Urinary bladder (tissue), 4 donors: ENCODE measurements at places on chromosomes 6 and 20.

GRCh38 chr20:41275301-41275731 is 42.2 kb downstream of the ZHX3 start:
- DNase-seq: no peak

DNA sequence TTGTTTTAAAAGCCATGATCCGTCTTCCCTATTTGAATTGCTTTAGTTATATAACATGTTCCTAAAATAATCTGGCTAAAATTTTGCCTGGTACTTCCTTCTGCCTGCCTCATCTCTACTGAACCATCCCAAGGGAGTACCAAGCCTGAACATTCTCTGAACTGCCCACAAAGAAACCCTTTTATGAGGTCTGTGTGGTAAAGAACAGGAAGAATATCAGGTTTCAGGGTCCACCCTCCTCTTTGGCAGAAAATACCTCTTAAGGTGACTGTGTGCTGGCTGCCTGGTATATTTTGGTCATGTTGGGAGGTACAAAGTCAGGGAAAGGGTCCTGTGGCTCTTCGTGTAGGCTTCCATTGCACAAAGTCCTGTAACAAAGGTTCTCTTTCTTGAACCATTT is 574.1 kb upstream of the CHD6 start:
- no peak for DNase-seq

GRCh38 chr6:139925894-139926641 is 551.6 kb upstream of the CITED2 start:
- DNase-seq: no peak

DNA sequence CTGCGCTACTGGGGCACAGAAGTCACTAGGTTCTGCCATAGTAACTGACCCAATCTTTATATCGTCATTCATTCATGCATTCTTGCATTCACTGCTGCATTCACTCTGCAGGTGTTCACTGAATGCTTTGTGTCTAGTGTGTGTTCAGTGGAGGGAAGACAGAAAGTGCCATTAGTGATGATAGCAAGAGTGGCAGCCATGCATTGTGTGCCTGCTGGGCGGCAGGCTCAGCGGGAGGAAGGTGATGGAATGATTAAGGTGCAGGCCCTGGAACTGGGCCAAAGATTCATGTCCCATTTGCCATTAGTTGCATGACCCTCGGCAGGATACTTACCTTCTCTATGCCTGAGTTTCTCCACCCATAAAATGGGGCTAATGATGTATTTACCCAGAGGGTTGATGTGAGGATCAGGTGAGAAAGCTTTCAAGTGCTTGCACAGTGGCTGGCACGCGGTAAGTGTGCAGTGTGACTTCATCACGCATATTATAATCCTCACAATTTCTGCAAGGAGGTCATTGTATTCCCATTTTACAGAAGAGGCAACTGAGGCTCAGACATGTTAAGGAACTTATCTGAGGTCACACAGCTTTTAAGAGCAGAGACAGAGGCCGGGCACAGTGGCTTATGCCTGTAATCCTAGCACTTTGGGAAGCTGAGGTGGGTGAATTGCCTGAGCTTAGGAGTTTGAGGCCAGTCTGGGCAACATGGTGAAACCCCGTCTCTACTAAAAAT is 40.1 kb downstream of the ITPR3 start:
- DNase-seq: no peak

- DNase-seq: no peak
These were observed 332.5 kb downstream of the CD83 start for GRCh38 chr6:14450133-14450504.

DNA sequence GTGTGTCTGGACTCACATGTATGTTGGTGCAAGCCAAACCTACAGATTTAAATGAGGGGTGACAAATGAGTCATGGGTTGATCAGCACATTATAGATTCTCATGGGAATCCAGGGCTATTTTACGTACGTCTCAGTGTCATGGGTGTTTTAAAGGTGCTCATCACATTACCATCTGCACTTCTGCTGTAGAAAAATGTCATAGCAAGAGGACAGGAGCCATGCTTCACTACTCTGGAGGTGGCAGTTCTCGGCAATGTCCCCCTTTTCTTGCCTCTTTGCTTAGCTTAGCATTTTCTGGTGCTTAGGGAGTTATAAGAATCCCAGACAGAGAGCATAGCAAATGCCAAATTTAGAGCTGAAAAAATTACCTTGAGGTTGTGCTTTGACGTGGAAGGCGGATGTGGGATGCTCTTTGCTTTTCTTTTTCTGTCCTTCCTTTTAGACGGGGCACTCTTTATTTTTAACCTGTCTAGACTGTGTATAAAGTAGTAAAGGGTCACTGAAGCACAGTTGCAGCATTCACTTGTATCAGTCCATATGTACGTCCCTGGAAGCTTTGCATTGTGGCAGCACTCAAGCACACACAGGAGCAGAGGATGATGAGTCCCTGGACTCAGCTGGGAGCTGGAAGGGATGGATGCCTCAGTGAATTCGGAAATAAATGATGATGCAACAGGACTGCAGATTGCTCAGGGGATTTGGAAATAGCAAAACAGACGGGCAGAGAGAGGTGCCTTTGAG is 139.7 kb downstream of the SYNDIG1 start:
- DNase-seq: no peak

- no peak for DNase-seq
These were observed 11.3 kb downstream of the HBS1L start for GRCh38 chr6:135043364-135043763.

DNA sequence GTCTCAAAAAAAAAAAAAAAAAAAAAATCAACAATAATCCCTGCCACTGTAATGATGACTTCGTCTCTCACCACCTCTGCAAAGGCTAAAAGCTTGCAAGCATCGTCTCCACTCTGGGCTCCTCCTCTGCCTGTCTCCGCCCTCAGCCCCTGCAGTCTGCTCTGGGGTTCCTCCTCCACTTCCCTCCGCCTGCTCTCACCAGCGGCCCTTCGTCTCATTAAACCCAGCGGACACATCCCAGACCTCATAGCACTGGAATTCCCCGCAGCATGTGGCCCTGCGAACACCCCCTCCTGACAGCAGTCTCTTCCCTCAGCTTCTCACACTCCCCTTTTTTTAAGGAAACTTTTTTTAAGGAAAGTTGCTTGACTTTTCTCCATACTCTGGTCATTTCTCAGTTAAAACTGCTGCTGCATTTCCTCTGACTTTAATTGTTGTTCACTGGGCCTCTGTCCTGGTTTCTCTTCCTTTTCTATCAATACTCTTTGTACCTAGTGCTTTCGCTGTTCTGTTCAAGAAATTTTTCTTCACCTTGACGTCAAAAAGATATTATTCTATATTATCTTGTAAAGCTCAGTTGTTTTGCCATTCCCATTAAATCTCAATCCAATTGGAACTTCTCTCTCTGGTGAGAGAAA is 70.9 kb upstream of the PLEKHG1 start:
- peak; percentile 69 for DNase-seq

- no peak for DNase-seq
These were observed 35.2 kb upstream of the OVOL2 start for GRCh38 chr20:18092890-18093289.
